ENCODE measurements at places on chromosomes 11 and 22.

DNA sequence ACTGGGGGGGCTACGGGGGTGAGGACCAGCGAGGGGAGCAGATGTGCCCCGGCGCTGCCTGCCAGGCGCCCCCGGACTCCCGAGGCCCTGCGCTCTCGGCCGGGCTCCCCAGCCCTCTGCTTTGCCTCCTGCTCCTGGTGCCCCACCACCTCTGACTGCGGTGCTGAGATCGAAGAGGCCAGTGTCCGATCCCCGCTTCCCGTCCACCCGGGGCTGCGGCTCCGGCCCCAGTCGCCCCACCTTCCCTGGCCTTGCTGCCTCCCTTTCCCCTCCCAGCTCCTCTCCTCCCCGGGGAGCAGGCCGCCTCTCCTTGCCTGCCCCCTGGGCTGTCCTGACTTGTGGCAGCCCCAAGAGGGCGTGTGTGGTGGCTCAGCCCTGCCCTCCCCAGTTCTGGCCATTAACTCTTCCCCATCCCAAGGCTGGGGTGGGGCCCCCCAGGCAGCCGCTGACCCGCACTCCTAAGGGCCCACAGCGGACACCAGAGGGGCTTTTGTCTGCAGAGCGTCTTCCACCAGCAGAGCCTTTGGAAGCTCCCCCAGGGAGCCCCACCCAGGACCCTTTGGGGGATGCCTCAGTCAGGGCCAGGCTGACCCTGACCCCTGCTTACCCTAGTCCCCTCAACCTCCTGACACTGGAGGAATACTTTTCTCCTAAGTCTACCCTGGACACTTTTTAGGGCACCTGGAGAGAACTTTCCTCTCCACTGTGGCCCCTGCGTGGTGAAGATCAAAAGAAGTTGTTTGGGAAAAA, 16.6 kb downstream of the RTN4RL2 start:
- peak; percentile 64 for DNase-seq

DNA sequence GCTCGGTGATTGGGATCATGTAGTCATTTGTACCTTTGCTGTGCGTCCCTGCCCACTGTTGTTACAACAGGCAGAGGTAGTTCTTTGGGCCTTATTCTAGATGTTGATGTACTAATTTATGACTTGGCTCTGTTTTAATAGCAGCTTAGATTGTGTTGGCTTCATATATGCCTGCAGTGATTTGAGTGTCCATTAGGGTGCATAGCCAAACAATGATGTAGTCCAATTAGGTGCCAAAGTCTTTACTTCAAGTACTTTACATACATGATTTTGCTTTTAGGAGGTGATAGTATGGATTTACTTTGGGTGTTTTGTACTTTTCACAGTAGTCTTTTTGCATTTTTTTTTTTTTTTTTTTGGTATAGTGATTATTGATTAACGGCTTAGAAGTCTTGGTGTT, 46.4 kb downstream of the PPP6R3 start:
- DNase-seq: no peak

- no peak for DNase-seq
Observed at GRCh38 chr11:19407677-19408270, 167.0 kb upstream of the E2F8 start.

DNA sequence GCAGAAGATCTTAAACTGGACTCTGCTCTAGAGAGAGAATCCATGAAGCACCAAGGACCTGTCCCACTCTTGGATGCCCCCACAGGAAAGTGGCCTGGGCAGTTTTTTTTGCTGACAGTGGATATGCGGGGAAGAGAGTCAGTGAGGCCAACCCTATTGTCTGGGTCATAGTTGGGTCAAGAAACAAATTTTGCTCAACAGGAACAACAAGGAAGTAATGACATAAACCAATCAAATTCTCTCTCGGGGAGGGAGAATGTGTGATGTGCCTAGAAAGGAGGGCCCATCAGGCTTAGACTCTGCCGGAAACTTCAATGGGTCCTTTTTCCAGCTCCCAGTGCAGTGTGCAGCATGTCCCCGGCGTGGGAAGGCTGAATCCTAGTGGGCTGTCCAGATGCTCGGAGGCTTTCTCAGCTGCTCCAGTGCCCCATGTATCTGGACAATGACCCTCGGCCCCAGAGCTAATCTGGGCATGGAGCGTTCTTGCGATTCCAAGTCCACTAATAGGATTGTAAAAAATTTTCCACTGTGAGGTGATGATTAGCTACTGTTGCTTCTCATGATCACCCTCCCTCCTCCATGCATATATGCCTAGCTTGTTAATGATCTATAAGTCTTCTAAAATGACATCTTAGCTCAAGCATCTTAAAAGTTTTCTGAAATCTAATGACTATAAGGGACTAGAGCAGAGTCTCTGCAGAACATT, 101.0 kb downstream of the SNX19 start:
- no peak for DNase-seq

- no peak for DNase-seq
Observed at GRCh38 chr11:120510406-120511115, 987 bp upstream of the GRIK4 start.

DNA sequence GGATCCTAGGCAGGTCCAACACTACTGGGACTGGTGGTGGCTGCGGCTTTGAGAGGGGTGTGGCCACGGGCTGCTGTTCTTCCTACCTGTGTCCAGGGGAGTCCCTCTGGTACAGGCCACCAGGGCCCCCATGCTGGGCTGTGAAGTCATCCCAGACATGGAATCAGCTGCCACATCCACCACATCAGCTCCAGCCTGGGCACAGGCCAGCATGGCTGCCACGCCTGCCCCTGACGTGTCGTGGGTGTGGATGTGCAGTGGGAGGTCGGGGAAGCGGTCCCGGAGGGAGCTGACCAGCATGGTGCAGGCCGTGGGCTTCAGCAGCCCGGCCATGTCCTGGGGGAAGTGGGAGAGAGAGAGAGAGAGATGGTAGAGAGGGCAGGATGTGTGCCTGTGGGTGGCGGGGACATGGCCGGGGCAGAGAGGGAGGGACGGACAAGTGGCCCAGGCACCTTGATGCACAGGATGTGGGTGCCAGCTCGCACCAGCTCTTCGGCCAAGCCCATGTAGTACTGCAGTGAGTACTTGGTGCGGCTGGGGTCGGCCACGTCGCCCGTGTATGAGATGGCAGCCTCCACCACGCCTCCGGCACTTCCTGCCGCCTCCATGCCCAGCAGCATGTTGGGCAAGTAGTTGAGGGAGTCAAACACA, 6.2 kb upstream of the LRFN4 start:
- DNase-seq: no peak

- DNase-seq: no peak
Observed at GRCh38 chr11:95565724-95566141, 223.8 kb downstream of the FAM76B start.

- peak; percentile 12 for DNase-seq
Observed at GRCh38 chr22:42052765-42053164, 17.8 kb downstream of the NAGA start.

GRCh38 chr11:69211920-69212797, 56.4 kb downstream of the SMIM38 start:
- no peak for DNase-seq

DNA sequence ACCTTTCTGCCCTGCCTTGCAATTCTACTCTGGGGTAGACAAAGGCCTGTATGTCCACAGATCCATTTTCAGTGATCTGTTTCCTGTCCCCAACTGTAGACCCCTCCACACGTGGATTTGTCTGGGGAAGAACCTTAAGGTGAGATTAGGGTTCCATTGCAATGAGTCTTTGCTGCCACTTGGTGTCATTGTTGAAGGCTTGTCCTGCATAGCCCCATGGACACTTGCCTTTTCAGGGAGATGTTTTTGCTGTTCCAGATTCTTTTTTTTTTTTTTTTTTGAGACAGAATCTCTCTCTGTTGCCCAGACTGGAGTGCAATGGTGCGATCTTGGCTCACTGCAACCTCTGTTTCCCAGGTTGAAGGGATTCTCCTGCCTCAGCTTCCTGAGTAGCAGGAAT, 21.8 kb downstream of the SERPING1 start:
- no peak for DNase-seq

- peak; percentile 78 for DNase-seq
Observed at GRCh38 chr22:42553475-42554361, at the start of gene SERHL2. SERHL2 (plus strand) TSS chr22:42553956; CDS start chr22:42554021, 65 bp downstream.

Data from inflammatory macrophage treated with lipopolysaccharide for 4 hours (primary cell).